ENCODE measurements at places on chromosomes 13 and 19.

GRCh38 chr13:98443329-98443728 lies 133.6 kb downstream of the STK24 start:
- DNase-seq: no peak

DNA sequence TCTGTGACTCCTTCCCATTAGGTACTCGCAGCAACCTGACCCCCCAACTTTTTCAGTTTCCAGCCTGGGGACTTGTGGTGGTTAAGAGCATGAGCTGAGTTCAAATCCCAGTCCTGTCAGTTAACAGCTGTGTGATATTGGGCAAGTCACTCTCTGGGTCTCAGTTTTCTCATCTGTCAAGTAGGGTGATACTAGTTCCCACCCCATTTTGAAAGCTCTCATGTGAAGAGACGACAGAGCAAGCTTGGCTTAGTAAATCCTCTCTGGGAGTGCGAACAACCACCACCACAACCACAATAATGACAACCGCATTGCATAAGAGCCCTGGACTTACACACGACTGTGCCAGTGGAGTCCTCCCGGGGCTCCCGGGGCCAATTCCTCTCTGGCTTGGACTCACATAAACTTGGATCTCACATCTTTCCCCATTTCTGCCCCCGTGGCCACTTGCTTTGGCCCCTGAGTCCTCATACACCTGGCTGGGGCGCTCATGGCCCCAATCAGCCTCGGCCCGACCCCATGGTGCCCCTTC lies 454 bp downstream of the BLVRB start:
- no peak for DNase-seq

DNA sequence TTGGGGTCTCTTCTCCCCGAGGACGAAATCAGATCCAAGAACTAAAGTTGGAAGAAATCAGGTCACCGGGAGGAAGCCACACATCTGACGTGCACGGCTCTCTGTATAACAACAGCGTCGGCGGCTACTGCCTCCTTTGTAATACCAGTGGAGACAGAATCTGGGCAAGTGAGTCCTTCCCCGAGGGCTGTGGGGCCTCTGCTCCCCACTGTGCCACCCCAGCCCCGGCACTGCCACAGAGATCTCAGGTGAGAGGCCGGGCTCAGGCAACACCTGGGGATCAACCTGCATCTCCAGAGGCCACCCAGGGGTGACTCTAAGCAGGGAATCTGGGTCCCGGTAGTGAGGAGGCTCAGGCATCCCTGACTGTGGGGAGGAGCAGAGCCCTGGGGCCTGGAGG lies 33.7 kb upstream of the C13orf46 start:
- DNase-seq: no peak

- DNase-seq: no peak
Measured at GRCh38 chr13:43983373-43983772, 103.7 kb downstream of the LACC1 start.

DNA sequence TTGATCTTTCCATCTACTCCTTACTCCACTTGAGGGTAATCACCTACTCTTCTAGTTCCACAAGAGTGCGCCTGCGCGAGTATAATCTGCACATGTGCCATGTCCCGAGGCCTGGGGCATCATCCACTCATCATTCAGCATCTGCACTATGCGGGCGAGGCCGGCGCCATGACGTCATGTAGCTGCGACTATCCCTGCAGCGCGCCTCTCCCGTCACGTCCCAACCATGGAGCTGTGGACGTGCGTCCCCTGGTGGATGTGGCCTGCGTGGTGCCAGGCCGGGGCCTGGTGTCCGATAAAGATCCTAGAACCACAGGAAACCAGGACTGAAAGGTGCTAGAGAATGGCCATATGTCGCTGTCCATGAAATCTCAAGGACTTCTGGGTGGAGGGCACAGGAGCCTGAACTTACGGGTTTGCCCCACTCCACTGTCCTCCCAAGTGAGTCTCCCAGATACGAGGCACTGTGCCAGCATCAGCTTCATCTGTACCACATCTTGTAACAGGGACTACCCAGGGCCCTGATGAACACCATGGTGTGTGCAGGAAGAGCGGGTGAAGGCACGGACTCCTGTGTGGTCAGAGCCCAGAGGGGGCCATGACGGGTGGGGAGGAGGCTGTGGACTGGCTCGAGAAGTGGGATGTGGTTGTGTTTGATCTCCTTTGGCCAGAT lies 2.7 kb upstream of the KLK2 start:
- no peak for DNase-seq

All from NCI-H510A (cell line).